CD4-positive, alpha-beta memory T cell (primary cell): ENCODE measurements at places on chromosomes 7 and 10. TPM values are rescaled to one million over a fixed set of nuclear protein-coding genes. Genes with fewer than 3 reads are reported as not detected.

- no peaks in the 10 kb centered on the region for H3K36me3 ChIP-seq
- H3K4me1 ChIP-seq, result peaks cover 16% of the 10 kb centered on the region
- DNase-seq, result no peak
- H3K4me3 ChIP-seq, result peak overlapping the region; percentile 67
- H3K27ac ChIP-seq, result peak overlapping the region; percentile 69
Measured at GRCh38 chr7:27661811-27662489, 733 bp downstream of the HIBADH start.

CDH23 gene
- 5.4 TPM for total RNA-seq

OR6B1 gene
- not detected for total RNA-seq

PGAM2 gene
- 1.5 TPM for total RNA-seq

GRCh38 chr10:120422457-120422856 is 34.6 kb upstream of the PLPP4 start:
- DNase-seq, result no peak
- H3K4me3 ChIP-seq, result no peak overlapping the region
- no peak overlapping the region for H3K27ac ChIP-seq
- H3K36me3 ChIP-seq, result no peaks in the 10 kb centered on the region

DNA sequence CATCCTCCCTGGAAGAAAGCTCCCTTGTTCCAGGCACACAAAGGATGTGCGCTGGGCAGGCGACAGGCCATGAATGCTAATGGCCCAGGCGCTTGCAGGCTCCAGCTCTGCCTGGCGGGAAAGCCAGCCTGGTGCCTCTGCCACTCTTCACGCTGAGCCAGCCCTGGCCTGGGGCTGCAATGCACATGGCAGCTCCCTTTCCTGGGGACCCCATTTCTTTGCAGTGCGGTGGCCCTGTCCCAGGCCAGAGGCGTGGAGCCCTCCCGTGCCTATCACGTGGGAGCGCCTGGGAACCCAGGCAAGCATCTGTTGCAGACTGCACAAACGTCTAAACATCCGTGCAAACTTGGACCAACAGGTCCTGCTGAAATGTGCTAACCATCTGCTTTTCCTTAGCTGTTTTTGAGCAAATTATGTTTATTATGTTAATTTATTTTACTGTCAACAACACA is 152.1 kb upstream of the LYZL2 start:
- DNase-seq, result no peak
- peaks cover 28% of the 10 kb centered on the region for H3K4me1 ChIP-seq
- H3K36me3 ChIP-seq, result no peaks in the 10 kb centered on the region
- no peaks in the 10 kb centered on the region for H3K27me3 ChIP-seq

DNA sequence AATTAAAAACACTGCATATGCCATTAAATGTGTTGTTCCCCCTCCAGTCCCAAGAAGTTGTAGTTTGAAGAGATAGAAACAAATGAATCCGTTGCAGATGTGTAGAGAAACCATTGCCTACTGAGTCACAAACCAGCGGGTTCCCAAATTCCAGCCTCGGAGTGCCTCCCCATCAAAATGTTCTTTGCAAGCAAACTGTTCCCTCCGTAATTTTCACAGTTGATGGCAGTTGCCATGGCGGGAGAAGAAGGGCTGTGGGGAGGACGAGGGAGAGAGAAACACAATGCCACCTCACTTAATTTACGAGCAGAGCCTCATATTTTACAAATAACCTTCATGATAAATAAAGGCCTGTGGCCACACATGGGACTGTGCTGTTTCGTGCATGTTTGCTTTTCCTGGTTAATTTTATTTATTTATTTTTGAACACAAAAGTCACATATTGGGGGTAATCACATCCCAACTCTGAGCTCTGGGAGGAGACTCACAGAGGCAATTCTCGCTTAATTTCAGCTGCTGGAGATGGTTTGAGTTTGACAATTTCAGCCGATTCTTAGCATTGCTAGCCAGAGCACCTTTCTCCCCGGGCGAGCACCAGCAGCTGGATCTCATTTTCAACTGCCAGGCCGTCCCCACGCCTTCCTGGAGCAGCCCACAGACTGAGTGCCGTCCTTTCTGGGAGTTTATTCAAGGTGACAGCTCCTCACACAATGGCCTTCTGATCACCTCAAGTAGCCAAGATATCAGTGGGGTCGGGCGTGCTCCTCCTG is 1084.2 kb downstream of the KCNMA1 start:
- no peaks in the 10 kb centered on the region for H3K36me3 ChIP-seq
- H3K4me1 ChIP-seq, result no peaks in the 10 kb centered on the region

- no peaks in the 10 kb centered on the region for H3K27me3 ChIP-seq
- H3K27ac ChIP-seq, result no peak overlapping the region
- no peaks in the 10 kb centered on the region for H3K36me3 ChIP-seq
- H3K4me1 ChIP-seq, result no peaks in the 10 kb centered on the region
- no peak overlapping the region for H3K4me3 ChIP-seq
Measured at GRCh38 chr10:20986049-20986448, 88.9 kb upstream of the NEBL start.

CYP3A4 gene
- total RNA-seq, result not detected

GLI3 gene
- not detected for total RNA-seq

CHN2 gene
- total RNA-seq, result 4.9 TPM

- H3K36me3 ChIP-seq, result no peaks in the 10 kb centered on the region
- H3K27ac ChIP-seq, result no peak overlapping the region
- no peak for DNase-seq
- no peaks in the 10 kb centered on the region for H3K4me1 ChIP-seq
- H3K27me3 ChIP-seq, result no peaks in the 10 kb centered on the region
Measured at GRCh38 chr7:148021507-148022045, 569.0 kb upstream of the C7orf33 start.

DNA sequence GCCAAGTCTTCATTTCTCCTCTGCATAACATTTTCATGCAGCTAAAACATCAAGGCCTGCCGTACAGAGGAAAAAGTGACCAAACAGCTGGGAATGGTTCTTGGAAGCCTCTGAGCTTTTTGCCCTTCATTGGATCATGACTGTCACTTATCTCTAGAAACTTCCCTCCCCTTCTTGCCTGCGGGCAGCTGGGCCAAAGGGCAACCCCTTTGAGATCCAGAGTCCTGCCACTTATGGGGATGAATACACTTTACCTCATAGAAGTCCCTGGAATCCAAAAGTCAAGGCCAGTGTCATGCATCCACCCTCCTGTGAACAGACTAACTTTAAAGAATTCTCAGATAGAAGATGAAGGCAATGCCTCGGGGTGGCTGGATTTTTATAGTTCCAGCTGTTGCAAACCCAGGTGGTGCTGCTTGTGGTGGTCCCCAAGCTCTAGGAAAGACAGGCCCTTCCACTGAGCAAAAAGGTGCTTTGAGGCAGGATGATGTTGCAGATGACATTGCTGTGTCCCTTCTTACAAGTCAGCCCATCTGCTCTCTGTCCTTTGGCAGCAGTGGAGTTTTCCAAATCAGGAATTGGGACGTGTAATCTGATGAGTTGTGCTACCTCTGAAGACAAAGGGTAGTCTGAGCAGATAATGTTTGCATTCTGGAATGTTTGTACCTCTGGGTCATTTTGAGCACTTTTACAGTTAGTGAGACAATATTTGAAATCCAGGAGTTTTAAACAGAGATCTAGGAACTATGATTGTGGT is 64.2 kb downstream of the LRMDA start:
- DNase-seq, result no peak
- no peaks in the 10 kb centered on the region for H3K27me3 ChIP-seq
- no peaks in the 10 kb centered on the region for H3K36me3 ChIP-seq
- no peak overlapping the region for H3K4me3 ChIP-seq

GRCh38 chr10:124420254-124420653 is 1.5 kb upstream of the OAT start:
- no peak for DNase-seq
- no peak overlapping the region for H3K4me3 ChIP-seq
- H3K27me3 ChIP-seq, result no peaks in the 10 kb centered on the region
- no peaks in the 10 kb centered on the region for H3K36me3 ChIP-seq
- H3K27ac ChIP-seq, result no peak overlapping the region

TEX47 gene
- not detected for total RNA-seq

DNA sequence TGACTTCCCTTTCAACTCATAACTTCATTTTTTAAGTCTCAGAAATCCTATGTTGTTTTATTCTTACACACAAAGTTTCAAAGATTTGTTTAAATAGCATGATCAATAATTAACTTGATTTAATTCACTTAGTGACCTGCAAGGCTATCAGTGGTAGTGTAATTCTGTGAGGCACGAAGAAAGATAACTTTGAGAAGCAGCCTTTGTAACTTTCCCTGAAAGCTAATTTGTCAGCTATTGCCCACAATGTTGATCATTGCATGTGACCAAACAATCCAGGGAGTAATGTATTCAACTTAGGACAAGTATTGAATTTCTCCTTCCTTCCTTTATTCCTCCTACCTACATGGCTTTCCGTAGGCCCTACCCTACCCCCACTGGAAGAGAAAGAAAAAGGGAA is 111.0 kb downstream of the SEMA3D start:
- H3K27ac ChIP-seq, result no peak overlapping the region
- H3K27me3 ChIP-seq, result no peaks in the 10 kb centered on the region
- no peaks in the 10 kb centered on the region for H3K36me3 ChIP-seq
- no peak overlapping the region for H3K4me3 ChIP-seq

DNA sequence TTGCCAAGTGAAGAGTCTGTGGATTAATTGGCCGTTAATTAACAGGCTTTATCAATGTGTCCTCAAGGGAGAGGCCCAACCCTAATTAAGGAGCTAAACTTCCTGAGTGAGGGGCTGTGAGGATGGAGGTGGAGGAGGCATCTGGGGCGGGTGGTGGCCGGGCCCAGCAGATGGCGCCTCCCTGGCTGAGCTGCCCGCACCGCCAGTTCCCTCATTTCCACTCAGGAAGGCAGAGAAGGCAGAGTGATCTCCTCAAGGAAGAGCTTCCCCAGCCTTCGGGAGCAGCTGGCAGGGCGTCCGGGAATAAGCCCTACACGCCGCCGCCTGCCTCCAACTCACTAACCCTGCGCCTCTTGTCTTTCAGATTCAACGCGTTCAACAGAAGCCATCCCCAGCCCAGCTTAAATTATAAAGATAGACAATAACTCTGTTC is 112.2 kb downstream of the CYTH3 start:
- peaks cover 28% of the 10 kb centered on the region for H3K36me3 ChIP-seq
- H3K27me3 ChIP-seq, result no peaks in the 10 kb centered on the region
- no peaks in the 10 kb centered on the region for H3K4me1 ChIP-seq

DNA sequence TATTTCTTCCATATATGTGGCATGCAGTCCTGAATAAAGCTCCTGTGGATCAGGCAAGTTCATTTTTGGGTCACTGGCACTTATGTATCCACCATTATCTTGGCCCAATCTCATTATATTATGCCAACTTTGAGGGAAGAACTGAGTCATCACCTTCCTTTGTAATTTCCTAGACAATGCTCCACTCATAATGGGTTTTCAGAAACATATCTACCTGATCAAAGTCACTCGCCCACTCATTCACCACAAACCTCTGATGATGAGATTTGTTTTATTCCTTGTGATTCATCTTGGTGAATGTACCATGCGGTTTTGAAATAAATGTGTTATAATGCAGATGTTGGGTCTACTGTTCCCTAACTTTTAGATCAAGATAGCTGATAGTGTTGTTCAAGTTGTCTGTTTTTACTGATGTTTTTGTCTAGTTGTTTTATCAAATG is 525.8 kb downstream of the KIF20B start:
- no peak overlapping the region for H3K27ac ChIP-seq
- no peaks in the 10 kb centered on the region for H3K36me3 ChIP-seq
- H3K4me3 ChIP-seq, result no peak overlapping the region
- H3K27me3 ChIP-seq, result no peaks in the 10 kb centered on the region

- no peak for DNase-seq
- H3K36me3 ChIP-seq, result no peaks in the 10 kb centered on the region
- no peaks in the 10 kb centered on the region for H3K27me3 ChIP-seq
- H3K4me3 ChIP-seq, result no peak overlapping the region
- H3K27ac ChIP-seq, result no peak overlapping the region
- H3K4me1 ChIP-seq, result no peaks in the 10 kb centered on the region
Measured at GRCh38 chr10:19629567-19629966, 186.7 kb upstream of the PLXDC2 start.

CTAGE8 gene
- total RNA-seq, result 0.36 TPM

NPSR1 gene
- total RNA-seq, result not detected
